ENCODE measurements at places on chromosomes 1 and 21.
A peak's percentile ranks its signal among the peaks of the same experiment; 100 is the strongest.

DNA sequence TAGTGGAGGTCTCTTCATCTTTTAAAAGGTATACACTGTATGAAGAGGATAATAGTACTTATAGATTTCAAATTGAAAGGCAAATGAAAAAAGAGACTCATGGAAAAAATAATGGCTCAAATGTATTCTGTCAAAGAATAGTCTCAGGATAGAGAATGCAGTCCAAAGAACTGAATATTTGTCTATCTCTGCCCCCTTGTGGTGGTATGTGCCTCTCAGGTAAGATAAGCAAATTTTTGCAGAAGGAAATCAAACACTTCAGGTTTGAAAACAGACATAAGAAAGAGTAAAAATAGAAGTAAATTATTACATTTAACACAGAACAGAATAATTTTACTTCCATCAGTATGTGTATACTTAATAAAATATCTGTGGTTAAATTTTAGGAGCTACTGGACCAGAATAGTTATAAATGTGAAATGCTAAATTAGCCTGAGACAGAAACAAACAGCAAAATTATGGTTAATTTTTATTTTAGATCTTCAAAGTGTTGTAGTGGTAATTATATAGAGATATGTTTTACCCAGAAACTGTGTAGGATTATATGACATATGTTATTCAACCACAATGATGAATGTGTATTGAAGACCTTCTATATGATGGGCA is 164.4 kb upstream of the PALMD start:
- DNase-seq = peak; percentile 54

DNA sequence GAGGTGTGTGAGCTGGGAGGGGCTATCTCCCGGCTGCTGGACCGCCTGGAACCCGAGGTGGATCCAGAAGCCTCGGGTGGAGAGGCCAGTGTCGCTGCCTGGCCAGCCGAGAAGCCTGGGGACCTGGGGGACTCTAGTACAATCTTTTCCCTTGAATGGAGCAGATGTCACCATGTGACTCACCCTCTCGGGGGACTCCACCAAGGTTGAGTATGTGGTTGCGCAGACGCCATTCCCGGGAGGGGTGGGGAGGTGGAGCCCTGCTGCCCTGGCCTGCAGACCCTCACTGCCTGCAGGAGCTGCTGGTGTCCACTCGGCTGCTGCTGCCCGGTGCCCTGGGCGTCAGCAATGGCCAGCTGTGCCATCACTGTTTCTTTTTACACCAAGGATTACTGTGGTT is 40.3 kb downstream of the TP73 start:
- no peak for DNase-seq

DNA sequence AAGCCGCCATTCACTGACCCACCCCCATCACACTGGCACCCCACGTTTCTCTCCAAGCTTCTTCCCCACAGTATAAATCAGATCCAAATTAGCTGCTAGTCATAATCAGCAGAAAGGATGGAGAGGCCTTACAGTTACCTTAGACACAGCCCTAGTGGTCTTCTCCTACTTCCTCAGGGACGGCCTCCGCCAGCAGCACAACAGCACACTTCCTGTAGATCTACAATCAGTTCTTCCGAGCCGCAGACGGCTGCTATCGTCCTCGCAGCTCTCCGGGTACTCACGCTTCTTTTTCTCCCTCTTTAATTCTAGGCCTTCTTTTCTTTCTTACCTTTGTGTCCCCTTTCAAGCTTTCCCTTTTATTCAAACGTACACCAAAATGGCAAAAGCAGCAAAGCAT is 313.5 kb downstream of the SMYD3 start:
- no peak for DNase-seq

GRCh38 chr1:167955915-167956314 is 19.0 kb upstream of the MPC2 start:
- no peak for DNase-seq

DNA sequence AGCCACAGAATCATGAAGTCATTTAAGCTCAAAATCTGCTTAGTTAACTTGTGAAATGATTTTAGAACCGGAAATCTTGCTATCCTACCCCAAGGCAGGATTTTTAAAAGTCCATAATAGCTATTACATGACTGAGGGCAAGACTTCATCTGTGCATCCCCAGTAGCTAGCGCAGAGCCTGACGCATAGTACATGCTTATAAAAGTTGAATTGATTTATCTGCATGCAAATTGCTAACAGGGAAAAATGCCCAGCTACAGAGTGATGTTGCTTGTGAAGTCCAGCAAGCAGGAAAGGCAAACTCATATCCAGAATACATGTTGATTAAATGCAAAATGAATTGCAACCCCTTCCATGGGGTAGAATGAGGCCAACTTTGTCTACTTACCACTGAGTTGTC is 8.1 kb upstream of the MAP1LC3C start:
- DNase-seq = no peak

GRCh38 chr1:78096017-78096416 is 50.3 kb downstream of the GIPC2 start:
- DNase-seq = no peak

GRCh38 chr1:177239792-177240191 is 69.0 kb downstream of the BRINP2 start:
- DNase-seq = no peak

- DNase-seq = no peak
Measured at GRCh38 chr21:35016071-35016470, 33.0 kb downstream of the RUNX1 start.

DNA sequence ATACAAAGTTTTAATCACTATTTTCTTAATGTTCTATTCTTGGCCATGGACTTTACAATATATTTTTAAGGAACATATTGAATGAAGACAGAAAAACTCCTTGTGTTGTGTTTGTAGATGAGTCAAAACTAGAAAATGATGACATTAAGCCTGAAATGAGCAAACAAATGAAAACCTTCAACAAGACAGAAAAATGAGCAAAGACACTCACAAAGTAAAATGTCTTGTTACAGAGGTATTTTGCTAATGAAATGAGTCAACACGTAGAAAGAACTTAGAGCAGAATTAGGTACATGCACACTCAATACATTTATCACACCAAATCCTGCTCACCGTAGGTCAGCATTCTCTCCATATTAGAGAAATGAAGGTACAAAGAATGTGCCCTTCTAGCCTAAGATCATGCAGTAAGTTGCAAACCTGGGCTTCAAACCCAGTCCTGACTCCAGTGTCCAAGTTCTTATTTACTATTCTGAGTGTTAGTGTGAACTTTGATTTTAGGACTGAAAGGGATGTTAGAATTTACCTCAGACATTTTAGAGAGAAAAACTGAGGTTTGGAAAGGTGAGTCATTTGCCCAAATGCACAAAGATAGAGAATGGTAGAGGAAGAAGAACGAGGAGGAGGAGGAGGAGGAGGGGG is 133.9 kb upstream of the SGIP1 start:
- peak; percentile 34 for DNase-seq

GRCh38 chr1:52920791-52921291 is 699 bp downstream of the ECHDC2 start:
- no peak for DNase-seq

GRCh38 chr21:44372616-44373015 is 19.2 kb downstream of the TRPM2 start:
- no peak for DNase-seq

DNA sequence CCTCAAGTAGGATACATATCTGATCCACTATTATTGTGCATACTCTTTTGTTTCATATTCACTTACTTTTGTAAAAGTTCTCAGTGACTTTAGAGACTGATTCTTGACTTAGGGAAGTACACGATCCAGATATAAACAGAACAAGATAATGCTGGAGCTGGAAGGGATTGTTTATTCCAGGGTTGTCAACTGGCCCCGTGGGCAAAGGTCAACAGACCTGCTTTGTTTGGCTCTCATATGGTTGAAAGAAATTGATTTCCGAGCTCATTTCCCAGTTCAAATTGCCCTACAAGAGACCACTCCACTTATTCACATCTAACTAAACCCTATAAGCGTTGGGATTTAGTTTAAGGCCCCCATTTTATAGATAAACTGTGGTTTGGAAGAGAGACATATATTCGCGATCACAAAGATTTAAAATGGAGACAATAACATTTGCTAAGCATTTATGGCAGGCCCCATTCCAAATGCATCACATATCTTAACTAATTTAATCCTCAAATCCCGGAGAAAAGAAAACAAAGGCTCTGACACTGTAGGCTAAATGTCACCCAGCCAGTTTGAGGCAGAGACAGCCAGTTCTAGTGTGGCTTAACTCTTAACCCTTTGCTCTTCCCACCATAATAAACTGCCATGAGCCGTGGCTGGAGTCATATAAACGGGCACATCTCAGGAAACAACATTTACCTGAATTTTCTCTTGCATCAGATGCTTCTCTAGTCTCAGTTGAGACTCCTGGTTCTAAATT is 20.6 kb downstream of the REG4 start:
- DNase-seq = no peak

DNA sequence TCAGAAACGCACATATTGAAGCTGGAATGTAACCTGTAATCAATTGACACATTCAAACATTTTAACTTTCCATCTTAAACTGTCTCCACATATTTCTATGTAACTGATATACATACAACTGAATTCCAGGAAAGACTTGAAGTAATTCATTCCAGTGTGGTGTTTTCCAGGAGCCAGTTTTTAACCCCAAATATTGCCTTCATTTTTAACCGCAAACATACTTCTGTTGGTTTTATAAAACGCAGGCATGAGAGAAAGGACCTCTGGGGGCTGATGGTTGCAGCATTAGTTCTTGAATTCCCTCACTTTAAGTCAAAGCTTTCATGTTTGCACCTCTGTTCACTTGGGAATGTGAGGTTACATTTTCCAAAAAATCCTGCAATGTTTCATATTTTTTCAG is 204.1 kb downstream of the CRB1 start:
- peak; percentile 29 for DNase-seq

GRCh38 chr21:36887963-36888362 is 78.5 kb downstream of the HLCS start:
- DNase-seq = no peak

DNA sequence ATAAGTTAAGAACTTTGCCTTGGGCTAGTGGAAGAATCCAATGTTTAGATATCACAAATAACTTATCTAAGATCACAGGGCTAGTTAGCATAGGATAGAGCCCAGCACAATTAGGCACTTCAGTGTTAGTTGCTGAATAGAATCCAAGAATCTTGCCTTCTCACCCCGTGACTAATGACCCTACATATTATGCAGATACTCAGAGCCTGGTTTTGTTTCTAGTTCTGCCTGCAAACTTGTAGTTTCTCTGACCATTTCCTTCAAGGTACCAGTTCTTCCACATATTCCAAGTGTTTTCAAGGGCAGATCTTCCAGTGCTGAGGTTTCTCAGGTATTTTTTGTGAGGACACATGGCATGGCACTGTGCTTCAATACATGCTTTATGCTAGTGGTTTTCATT is 239.3 kb downstream of the KCNK2 start:
- DNase-seq = no peak

- no peak for DNase-seq
Measured at GRCh38 chr1:92728697-92729096, 56.2 kb downstream of the EVI5 start.

GRCh38 chr1:9671377-9672140 is 20.0 kb downstream of the PIK3CD start:
- peak; percentile 77 for DNase-seq

GRCh38 chr1:196098000-196098399 is 510.2 kb downstream of the KCNT2 start:
- no peak for DNase-seq

- DNase-seq = no peak
Measured at GRCh38 chr1:224298346-224299330, 31.3 kb downstream of the NVL start.

DNA sequence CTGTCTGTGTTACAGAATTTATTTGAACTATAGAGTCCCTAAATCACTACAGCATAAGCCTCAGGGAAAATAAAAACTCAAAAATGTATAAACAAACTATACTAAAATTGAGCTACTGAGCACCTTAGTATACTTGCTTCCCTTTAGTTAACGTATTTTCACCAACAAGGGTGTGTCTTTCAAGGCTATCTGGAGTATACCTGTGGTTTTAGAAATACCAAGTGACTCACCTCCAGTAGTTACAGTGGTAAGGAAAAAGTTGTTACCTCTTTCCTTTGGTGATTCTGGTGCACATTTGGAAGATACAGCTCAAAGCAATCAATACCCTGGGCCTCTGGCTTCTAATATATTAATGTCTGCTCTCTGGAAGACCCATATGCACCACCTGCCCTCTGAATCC is 68.0 kb upstream of the C1orf105 start:
- DNase-seq = no peak

- no peak for DNase-seq
Measured at GRCh38 chr1:216771922-216772321, 48.7 kb upstream of the ESRRG start.

- DNase-seq = no peak
Measured at GRCh38 chr1:175648927-175649326, 94.5 kb downstream of the TNR start.

DNA sequence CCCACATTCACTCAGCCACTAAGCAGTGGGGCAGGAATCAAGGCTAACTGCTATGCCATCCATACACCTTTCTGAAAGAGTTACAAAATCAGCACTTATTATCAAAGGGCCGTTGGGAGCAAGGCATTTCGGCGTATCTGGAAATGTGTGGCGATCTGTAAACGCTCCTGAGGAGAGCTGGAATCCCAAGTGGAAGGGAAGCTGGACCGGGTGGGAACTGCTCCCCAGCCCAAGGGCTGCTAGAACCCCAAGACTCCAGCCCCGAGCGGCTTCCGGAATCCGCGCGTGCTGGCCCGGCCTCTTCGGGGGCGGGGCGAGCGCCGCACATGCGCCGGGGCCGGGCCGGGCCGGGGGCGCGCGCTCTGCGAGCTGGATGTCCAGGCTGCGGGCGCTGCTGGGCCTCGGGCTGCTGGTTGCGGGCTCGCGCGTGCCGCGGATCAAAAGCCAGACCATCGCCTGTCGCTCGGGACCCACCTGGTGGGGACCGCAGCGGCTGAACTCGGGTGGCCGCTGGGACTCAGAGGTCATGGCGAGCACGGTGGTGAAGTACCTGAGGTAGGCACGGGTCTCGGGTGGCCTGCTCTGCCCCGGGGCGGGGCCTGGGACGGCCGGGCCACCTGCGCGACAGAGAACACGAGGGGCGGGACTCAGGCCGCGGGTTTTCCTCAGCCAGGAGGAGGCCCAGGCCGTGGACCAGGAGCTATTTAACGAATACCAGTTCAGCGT is at the start of gene NAXE:
Gene NAXE (plus strand): TSS at position 345 of the 726 bp plus-strand sequence. CDS start 29 bp downstream, at position 374.
- DNase-seq = peak; percentile 62

GRCh38 chr1:85976516-85977205 is 179.9 kb downstream of the COL24A1 start:
- DNase-seq = no peak

DNA sequence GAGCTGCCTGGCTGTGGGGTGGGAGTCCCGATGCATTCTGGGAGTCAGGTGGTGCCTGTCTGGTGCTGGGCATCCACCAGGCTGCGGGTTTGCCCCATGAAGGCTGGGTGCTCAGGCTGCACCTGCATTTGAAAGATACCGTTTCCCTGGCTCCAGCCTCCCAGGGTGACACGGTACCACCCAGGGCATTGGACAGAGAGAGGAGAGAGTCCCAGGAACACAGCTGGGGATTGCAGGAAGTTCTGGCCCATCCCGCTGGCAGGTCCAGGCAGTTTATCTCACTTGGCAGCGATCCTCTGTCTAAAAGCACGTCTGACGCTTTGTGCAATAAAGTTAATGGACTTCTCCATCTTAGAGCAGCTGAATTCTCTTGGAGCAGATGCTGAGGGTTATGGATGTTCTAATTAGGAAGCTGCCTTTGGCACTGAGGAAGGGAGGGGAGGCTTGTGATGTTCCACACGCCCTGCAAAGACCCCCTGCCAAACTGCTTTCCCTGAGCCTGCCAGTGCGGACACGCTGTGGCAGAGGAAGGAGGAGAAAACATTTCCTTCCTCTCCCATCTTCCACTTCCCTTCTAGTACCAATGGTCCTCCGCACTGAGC is 246.9 kb downstream of the GRIK3 start:
- DNase-seq = no peak
